ENCODE measurements at places on chromosomes 5 and 9. TPM values are rescaled to one million over a fixed set of nuclear protein-coding genes. Genes with fewer than 3 reads are reported as not detected.

GRCh38 chr5:124460642-124461041 is 285.8 kb downstream of the ZNF608 start:
- no peak overlapping the region for H3K27ac ChIP-seq
- no peaks in the 10 kb centered on the region for H3K27me3 ChIP-seq
- H3K4me1 ChIP-seq: no peaks in the 10 kb centered on the region

DNA sequence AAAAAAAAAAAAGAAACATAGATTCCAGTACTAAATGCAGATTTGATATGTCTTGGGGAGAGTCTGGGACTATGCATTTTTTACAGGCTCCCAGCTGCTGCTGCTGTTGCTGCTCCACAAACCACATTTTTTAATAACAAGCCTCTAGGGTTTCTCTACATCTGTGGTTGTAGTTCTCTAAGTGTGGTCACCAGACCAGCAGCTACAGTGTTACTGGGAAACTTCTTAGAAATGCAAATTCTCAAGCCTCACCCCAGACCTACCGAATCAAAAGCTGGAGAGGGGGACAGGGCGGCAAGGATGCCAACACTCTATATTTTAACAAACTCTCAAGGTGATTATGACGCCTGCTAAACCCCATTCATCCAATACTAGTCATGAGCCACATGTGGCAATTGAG is 293.4 kb upstream of the PTGER4 start:
- no peak for DNase-seq
- H3K36me3 ChIP-seq: no peaks in the 10 kb centered on the region
- H3K4me3 ChIP-seq: no peak overlapping the region
- H3K27ac ChIP-seq: peak overlapping the region; percentile 28

DNA sequence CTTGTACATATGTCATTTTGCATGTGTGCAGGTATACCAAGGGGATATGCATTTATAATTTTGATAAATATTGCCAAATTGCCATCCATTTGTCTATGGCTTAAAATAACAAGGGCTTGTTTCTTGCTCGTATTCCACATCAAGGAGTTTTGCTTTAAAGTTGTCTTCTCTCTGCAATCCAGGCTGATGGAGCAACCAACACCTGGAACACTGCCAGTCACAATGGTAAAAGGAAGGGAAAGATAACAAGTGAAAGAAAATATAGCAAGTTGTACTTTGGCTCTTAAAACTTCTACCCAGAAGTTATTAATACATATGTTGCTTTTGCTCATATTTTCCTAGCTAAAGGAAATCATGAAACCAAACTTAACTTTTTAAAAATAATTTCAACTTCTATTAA is 156.9 kb downstream of the UNC13B start:
- H3K27me3 ChIP-seq: no peaks in the 10 kb centered on the region
- DNase-seq: no peak
- H3K4me3 ChIP-seq: no peak overlapping the region
- H3K27ac ChIP-seq: no peak overlapping the region

Gene NIPAL4
- not detected for total RNA-seq

Gene SPATA31D4
- total RNA-seq: not detected

Gene IFNA21
- not detected for total RNA-seq

Measured in CD4-positive, alpha-beta memory T cell (primary cell).